ENCODE measurements at places on chromosomes 13 and 19.

DNA sequence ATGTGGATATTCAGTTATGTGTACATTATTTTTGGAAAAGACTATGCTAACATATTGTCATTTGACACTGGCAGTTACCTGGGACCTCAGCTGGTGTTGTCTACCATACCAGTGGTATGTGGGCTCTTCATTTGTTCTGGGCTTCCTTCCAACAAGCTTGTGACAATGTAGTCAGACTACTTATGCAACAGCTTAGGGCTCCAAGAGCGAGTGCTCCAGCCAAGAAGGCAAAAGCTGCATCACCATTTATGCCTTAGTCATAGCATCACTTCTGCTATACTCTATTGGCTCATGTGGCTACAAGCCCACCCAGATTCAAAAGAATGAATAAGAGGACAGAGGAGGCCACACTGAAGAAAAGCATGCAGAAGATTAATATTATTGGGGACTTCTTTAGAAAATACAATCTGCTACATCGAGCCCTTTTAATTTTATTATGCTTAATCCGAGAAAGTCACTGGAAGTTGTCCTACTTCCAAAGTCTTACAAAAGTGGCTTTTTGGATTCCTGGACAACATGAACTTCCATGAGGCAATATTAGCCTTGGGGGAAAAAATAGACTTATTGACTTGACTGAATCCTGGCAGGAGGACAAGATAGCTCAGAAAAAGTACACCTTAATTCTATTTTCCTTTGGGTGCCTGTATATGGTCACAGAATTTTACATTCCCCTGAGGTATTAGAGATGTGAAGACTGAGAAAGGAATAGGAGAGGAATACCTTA, 529.4 kb upstream of the HTR2A start:
- no peak for DNase-seq

- no peak for DNase-seq
Measured at GRCh38 chr19:6752256-6753177, 13.0 kb downstream of the TRIP10 start.

DNA sequence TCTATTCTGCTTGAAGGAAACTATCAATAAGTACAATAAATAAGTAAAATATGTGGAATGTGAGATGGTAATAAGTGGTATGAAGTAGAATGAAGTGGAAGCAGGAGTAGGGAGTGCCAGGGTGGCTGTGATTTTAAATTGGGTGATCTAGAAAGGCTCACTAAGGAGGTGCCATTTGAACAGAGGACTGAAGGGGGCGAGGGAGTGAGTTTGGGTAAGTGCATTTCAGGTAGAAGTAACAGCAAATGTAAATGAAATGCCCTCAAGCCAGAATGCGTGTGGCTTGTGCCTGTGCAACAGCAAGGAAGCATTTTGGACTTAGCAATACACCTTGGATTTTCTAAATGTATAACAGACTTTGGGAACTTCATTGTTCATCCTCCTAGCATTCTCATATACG, 77.1 kb downstream of the CCNA1 start:
- no peak for DNase-seq

DNA sequence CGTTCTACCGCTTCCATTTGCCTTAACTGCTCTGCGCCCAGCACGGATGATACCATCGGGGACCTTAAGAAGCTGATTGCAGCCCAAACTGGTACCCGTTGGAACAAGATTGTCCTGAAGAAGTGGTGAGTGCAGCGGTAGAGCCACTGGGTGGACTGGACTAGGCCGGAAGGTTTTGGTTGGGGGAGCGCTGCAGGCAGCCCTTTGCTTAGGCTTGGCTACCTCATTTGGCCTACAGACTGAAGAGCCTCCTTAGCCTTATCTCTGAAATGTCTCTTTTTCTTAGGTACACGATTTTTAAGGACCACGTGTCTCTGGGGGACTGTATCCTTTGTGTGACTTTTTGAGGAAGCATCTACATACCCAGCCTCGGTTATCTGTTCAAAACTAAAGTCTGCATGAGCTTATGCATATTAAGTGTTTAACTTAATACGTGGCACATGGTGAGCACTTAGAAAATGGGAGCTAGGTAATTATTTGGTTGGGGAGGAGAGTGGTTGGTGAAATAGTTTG, 889 bp downstream of the UBL5 start:
- no peak for DNase-seq

GRCh38 chr13:111275995-111276618, 44.3 kb upstream of the TEX29 start:
- no peak for DNase-seq

DNA sequence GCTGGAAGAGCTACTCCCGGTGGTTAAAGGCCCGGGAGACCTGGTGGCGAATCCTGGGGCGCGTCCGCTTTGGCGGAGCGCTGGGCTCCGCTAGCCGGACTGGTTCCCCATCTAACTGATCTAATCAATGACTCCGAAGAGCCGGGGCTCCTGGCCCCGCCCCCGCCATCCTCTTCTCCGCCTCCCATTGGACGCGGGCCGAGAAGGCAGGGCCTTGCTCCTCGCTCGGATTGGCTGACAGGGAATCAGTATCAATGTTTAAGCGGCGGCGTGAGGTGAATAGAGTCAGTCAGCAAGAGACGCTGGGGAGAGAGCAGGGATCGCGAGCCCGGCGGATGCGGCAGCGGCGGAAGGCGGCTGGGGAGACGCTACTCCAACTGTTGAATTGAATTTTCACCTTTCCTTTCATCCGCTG, 1.7 kb upstream of the PCDH17 start:
- peak; percentile 16 for DNase-seq

DNA sequence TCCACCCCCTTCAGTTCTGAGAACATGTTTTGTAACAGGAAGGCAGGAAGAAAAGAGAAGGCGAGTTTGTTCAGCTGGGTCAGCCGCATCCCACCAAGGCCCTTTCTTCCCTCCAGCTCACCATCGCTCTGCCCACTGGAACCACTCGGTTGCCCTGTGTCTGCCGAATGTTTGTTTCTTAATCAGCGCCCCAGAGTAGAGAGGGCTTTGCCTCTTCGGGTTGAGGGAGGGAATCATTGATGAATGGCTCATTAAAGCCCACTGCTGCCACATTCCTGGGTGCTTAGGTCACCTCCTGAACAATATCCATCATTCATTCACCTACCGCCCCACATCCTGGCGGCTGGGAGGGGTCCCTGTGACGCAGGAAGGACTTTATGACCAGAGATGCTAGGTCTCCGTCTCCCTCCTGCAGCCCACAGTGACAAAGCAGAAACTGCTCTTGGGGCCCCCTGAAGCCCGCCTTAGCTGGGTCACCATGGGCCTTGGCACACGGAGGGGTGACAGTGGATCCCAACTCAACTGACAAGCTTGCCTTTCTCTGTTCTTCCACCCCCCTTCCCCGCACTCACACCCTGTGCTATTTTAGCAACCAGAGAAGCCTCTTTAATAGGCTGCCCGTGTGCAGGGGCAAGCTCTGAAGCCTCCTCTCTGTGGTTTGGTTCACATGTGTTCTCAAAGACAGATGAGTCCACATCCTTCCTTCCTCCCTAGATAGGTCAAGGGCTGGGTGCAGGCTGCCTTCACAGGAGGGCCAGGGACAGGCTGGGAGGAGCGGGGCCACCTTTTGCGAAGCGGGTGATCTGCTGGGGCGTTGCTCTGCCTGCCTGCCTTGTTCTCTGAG, 46.2 kb downstream of the ACTN4 start:
- DNase-seq: no peak

DNA sequence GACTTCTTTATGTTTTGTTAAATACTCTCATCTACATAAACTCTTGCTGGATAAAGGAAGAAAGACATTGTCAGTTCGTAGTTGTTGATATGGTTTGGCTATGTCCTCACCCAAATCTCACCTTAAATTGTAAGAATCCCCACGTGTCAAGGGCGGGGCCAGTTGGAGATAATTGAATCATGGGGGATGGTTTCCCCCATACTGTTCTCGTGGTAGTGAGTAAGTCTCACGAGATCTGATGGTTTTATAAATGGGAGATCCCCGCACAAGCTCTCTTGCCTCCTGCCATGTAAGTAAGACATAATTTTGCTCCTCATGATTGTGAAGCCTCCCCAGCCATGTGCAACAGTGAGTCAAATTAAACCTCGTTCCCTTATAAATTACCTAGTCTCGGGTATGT, 3.6 kb downstream of the ADGRE1 start:
- DNase-seq: no peak

DNA sequence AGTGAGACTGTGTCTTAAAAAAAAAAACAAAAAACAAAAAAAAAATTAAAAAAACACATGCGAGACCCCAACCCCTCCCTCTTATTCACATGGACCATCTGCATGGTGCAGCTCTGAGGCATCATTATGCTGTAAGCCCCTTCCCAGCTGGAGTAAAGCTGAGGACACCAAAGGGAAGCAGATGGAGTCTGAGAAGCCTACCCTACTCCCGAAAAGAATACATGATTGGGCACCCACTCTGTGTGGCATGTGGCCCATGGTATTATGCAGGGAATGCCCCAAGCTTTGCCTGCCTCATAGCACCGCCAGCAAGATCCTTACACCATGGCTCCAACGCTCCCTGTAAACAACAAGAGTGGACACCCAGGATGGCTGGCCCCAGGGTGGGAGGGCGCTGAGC, 4.7 kb downstream of the PTH2 start:
- DNase-seq: no peak

- no peak for DNase-seq
Measured at GRCh38 chr19:45446295-45446694, 21.5 kb upstream of the FOSB start.

DNA sequence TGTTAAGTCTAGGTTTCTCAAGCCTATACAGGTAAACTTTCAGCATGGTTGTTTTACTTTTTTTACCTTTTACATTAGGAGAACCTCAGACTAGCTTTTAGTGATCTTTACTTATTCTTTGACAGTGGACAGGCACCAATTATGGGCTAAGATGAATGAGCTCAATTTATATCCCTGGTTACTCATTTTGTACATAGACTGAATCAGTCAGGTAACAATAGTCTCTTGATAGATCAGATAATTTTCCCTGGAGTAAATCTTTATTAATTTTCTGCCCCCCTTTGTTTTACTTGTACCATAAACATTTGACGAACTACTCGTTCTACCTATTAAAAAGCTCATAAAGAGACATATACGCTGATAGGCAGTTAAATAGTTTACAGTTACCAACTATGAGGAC, 22.8 kb downstream of the SPART start:
- DNase-seq: no peak
